ENCODE measurements at places on chromosomes 16 and 17.

DNA sequence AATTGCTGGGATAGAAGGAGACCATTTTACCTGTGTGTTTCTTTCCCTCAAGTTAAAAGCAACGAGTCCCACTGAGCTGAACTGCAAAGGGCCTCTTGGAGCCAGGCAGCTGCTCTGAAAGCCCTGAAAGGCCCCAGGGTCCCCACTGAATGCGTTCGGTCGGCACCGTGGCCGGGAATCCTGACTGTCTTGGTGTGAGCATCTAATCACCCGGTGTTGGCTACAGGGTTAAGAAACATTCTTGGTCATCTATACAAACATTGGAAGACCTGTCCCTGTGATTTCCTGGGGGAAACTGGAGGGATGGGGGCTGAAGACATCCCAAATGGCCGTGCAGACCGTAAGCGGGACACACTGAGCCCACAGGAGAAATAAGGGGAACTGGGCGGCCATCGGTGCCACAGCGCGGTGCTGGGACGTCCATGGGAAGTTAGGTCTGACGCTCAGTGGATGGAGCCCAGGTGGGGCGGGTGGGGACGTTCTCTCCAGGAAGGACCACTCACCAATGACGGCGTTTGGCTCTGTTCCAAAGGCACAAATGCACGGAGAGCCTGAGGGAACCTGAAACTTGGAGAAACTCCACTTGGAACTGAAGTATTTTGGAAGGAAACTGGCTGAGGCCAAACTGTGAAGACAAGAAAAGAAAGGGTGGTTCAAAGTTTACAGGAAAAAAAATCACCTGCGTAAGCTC lies 32.1 kb downstream of the WDR45B start:
- no peak for DNase-seq

DNA sequence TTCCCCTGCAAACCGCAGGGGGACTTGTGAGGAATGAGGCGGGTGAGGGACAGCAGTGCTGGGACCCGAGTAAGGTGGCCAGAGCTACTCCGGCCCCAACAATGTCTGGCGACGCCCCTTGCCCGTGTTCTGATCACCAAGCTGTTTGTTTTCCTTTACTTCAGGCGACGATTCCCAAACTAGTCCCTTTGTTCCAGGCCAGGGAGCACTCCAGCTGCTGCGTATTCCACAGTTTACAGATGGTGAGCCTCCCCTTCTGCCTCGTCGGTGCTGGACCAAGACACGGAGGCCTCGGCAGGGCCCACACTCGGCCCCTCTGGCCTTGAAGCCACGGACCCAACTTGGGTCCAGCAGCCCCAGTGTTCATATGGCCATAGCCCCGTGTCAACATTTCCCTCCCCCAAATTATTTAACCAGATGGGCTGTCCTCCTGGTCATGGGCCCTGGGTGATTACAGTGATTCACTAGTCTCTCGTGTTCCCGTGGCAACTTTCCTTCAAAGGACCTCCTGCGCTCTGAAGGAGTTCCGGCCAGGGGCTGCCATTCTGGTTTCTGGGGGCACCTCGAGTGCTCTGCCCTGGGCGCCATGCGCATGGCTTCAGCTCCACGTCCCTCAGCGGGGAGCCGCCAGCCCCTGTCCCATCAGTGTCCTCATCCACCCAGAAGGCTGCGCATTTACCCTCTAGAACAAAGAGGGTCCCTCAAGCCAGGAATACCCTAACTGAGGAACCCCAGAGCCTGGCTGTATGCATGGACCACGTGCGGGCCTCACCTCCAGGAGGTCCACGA lies 24.8 kb upstream of the MTSS2 start:
- no peak for DNase-seq

GRCh38 chr17:64281962-64282752 lies 19.1 kb upstream of the TEX2 start:
- DNase-seq, result peak; percentile 76

GRCh38 chr16:29686740-29687332 lies 7.9 kb downstream of the QPRT start:
- DNase-seq, result no peak

GRCh38 chr17:9001559-9001958 lies 19.8 kb upstream of the NTN1 start:
- DNase-seq, result no peak

DNA sequence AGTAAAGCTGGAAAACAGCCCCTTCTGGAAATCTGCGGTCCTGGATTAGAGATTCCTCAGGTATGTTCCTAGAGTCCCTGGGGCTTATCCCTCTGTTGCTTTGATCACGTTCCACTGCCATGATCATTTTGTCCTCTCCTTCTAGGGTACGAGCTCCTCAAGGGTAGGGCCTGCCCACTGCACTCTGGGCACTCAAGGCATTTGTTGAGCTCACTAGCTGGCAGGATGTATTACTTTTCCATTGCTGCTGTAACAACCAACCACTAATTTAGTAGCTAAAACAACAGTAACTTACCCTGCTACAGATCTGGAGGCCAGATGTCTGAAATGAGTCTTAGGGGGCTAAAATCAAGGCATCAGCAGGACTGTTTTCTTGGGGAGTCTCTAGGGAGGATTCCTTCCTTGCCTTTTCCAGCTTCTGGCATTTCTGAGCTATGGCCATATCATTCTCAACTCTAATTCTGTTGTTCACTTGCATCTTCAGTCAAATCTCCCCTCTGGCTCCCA lies 65.7 kb downstream of the ARSG start:
- no peak for DNase-seq

- DNase-seq, result no peak
Measured at GRCh38 chr17:58985971-58986370, 120.7 kb downstream of the TRIM37 start.

DNA sequence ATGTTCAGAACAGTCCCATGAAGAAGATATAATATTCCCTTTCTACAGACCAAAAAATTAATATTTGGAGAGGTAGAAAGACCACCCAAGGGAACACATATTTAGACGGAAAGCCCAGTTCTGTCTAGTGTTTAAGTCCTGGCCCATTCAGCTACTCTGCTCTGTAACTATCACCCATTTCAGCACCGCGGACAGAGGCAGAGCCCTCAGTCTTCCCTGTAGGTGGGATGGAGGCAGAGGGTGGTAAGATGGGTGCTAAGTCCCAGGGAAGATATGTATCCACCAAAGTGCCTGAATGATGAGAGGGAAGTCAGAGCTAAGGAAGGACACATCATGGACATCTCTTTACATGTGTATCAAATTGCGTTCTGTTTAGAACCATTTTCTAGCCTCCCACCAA lies 27.8 kb upstream of the C16orf78 start:
- no peak for DNase-seq
